Progenitor cell of endocrine pancreas (in vitro differentiated cells): ENCODE measurements at places on chromosomes 4 and X. TPM values are rescaled to one million over a fixed set of nuclear protein-coding genes. Genes with fewer than 3 reads are reported as not detected.

SYTL4 gene
- 1.8 and 2.9 TPM in 2 replicates for total RNA-seq

COL25A1 gene
- 3.8 and 3.9 TPM in 2 replicates for total RNA-seq

UGT2B28 gene
- not detected in 2 replicates for total RNA-seq

MXRA5 gene
- total RNA-seq, result 2.0 and 4.0 TPM in 2 replicates

SLC26A1 gene
- 2.6 and 3.3 TPM in 2 replicates for total RNA-seq

CLNK gene
- not detected in 2 replicates for total RNA-seq

GUCY1A1 gene
- 4.0 and 4.7 TPM in 2 replicates for total RNA-seq

DRP2 gene
- 0.29 and 0.44 TPM in 2 replicates for total RNA-seq

NHSL2 gene
- 3.4 and 4.8 TPM in 2 replicates for total RNA-seq

PCDH19 gene
- 33.3 and 47.5 TPM in 2 replicates for total RNA-seq

DNA sequence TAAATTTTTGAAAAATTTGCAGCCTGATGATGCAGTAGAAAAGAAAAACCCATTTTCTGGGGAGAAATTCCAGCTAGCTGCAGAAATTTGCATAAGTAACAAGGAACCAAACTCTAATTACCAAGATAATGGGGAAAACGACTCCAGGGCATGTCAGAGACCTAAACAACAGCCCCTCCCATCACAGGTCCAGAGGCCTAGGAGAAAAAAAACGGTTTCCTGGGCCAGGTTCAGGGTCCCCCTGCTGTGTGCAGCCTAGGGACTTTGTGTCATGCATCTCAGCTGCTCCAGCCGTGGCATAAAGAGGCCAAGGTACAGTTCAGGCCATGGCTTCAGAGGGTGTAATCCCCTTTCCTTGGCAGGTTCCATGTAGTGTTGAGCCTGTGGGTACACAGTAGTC lies 733.7 kb upstream of the CT83 start:
- no peak for DNase-seq

GRCh38 chr4:177182166-177182565 lies 127.5 kb upstream of the NEIL3 start:
- DNase-seq, result no peak

DNA sequence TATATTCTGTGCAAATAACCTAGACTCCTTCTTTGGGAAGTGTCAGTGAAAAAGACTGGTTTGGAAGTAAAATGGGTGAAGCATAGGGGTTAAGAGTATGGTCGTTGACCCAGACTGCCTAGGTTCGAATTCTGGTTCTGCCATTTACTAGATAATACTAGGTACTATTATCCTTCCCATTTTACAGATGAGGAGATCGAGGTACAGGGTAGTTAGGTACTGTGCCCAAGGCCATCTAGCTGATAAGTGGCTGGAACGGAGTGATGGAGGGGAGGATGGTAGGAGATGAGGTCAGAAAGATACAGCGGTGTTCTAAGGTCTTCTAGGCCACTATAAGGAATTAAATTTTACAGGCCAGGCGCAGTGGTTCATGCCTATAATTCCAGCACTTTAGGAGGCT lies 11.1 kb downstream of the GLOD5 start:
- DNase-seq, result no peak

DNA sequence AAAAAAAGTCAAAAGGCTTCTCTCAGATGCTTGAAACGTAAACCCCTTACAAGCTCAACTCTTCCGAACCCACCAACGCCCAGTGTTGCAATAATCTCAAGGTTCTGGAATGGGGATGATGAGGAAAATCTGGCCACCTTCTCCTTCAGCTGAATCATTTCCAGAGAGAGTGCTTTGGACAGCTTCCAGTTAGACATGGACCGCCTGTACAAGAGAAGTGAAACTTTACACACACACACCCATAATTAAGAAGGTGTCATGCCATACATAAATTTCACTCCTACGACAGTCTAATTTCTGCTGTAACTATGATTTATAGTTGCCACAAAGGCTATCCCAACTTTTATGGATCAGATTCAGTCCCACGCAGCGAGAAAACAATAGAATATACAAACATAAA lies 72.3 kb downstream of the PRKG2 start:
- DNase-seq, result no peak

DNA sequence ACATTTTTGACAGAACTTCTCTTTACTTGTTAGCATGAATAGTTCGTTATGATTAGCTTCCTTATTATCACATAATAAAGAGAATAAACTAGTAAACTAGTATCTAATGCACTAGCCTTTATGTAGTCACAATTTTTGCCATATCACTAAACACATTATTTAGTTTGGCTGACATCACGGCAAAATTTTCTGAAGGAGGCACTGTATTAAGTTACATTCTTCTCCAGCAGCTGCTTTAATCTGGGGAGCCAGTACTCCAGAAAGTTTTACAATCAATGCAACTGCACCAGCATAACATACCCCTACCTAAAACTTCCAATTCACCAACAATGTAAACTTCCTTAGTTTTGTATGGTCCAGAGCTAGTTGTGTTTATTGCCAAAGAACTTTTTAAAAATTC lies 87.8 kb downstream of the FIP1L1 start:
- DNase-seq, result no peak

GRCh38 chr4:141119071-141119470 lies 14.2 kb downstream of the RNF150 start:
- DNase-seq, result no peak

- DNase-seq, result no peak
Measured at GRCh38 chr4:153453402-153453801, 12.8 kb upstream of the TMEM131L start.

GRCh38 chr4:171639540-171639939 lies 173.7 kb upstream of the GALNTL6 start:
- DNase-seq, result no peak

DNA sequence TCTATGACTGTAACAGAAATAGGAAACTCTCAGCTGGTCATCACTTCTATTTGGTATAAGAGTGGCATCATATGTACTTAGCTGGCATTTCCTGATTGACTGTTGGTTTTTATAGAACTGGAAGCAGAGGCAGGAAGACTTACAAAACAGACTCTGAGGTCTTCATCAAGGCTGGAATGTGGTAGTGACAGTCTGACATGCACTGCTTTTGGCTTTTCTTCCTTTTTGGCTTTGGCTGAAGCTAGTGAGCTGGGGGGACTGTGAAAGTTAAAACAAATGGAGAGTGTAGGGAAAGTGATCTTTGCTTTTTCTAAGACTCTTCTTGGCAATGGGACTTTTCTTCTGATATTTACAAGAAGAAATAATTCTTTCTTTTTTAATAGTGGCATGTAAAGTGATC lies 121.1 kb upstream of the SLC4A4 start:
- no peak for DNase-seq

GRCh38 chr4:115275615-115276014 lies 162.2 kb upstream of the NDST4 start:
- DNase-seq, result no peak

DNA sequence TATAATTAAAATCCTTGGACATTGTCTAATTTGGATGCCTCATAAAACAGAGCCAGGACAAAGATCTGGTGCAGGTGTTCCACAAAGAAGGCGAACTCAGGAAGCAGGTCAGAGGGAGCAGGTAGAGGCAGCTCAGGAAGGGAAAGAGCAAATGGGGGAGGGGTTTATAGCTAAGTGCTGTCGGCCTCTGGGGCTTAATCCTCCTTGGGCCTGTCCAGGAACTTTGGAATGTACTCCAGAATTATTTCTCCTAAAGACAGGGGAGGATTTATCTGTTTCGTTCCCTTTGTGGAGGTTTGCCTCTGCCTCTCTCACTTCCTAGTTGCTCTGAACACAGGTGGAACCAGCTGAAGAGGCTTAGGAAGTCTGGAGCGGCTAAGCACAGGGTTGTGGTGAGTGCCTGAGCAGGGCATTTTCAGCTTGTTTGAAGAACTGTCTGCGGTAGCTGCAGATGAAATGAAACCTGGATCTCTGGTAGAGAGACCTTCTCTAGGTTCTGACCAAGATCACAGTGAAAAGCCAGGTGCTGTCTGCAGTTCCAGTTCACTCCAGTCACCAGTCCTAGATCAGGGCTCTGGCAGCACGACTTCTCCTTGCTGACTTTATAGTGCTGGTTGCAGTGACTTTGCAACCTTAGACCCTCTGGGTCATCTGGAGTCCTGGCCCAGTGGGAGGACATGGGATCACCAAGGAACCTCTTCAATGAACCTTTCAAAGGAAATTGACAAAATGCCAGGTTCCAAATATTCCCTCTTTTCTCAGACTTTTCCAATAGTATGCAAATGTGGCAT lies 519.2 kb downstream of the PCDH10 start:
- no peak for DNase-seq

DNA sequence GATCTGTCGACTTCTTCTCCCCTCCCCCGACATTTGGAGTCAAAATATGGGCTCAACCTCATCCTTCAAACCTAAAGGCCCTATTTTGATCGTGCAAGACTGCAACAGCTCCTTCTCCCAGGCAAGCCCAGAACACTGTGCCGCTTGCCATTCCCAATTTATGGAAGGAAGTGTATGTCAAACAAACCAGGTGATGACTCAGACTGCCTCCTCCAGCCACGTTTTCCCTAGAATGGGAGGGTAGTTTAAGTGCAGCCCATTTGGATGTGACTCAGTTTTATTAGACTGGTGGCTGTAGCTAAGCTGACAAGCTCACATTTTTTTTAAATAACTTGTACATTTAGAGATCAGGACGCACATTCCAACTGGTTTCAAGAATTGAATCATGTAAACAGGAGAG lies 570.4 kb upstream of the DIPK2B start:
- no peak for DNase-seq

GRCh38 chr4:6969826-6970800 lies 60.5 kb downstream of the TBC1D14 start:
- no peak for DNase-seq

DNA sequence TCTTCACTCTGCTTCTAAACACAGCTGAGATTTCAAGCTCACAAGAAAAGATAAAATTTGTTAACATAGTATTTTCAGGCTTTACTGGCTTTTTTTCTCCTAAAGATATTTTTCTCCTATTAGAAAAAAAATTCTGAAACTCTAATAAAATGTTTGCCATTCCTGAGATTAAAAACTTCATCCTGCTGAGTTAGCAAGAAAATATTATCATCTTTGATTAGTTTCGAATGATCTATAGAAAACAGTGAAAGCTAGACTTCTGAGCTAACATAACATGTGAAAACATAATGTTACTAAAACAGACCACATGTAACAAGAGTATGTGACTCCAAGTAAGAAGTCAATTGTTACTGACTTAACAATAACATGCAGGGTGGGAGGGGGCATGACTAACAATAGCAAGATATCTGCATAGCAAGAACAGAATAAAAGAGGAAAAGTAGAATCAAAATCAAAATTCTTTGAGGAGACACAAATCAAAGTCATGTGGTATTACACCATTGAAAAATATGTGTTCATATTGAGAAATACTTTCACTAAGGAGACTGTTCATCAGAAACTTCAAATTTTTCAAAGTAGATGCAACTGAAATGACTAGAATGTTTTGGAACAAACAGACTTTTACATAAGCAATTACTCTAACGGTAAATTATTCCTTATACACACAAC lies 14.5 kb downstream of the TBCK start:
- DNase-seq, result no peak

GRCh38 chr4:17115583-17115982 lies 217.1 kb upstream of the LDB2 start:
- no peak for DNase-seq

DNA sequence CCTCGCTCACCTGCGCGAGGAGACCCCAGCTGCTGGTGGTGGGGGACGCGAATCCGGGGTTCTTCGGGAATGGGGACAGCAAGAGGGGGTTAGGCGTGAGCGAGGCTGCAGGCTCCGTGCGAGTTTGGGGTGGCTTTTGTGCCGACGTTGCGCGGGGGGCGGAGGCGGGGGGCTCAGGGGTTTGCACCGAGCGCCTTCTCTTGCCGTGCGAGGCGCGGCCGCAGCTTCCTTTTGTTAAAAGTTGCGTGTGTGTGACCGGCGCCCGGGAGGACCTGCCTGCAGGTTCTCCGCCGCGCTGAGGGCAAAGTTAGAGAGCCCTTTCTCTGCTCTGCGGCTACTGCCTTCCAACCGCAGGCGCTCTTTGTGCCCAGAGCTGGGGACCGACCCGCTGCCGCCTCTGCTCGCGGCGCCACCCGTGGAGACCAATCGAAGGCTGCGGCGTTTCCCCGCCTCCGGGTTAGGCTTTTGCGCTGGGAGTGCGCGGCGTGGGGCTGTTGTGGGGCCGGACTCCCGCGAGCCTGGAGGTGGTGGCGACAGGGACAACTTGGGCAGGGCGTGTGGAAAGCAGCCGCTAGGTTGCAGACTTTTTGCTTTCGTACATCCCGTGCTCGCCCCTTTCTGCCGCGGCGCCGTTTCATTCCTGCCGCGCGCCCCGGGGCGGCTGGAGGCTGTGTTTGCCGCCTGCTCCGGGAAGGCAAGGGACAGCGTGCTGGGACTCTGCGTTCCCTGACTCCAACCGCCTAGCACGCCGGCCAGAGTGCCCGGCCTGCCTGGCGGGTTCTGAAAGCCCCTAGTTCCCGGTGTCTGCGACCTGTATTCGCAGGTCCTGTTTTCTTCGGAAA lies 716 bp downstream of the KIT start:
- peak; percentile 51 for DNase-seq

DNA sequence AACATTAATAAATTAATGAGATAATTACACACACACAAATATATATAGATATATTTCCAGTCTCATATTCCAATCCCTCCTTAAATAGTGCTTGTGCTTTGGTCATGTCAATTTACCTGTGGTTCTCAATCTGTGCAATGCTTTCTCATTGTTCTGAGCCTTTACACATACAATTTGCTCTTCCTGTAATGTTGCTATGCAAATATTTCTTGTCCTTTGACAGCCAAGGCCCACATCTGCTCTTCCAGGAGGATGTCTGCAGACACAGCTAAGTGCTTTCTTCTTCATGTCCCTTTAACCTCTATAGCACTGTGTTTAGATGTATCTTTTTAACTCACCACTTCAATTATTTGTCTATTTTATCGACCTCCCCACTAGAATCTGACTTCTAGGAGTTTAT lies 67.3 kb upstream of the RAPGEF2 start:
- DNase-seq, result no peak

- no peak for DNase-seq
Measured at GRCh38 chrX:44705817-44706551, 137.8 kb upstream of the DUSP21 start.

- DNase-seq, result no peak
Measured at GRCh38 chr4:122662701-122663100, 41.8 kb upstream of the IL21 start.

GRCh38 chr4:86272669-86273068 lies 87.2 kb downstream of the MAPK10 start:
- DNase-seq, result no peak

- no peak for DNase-seq
Measured at GRCh38 chr4:10753856-10754402, 69.4 kb upstream of the CLNK start.

DNA sequence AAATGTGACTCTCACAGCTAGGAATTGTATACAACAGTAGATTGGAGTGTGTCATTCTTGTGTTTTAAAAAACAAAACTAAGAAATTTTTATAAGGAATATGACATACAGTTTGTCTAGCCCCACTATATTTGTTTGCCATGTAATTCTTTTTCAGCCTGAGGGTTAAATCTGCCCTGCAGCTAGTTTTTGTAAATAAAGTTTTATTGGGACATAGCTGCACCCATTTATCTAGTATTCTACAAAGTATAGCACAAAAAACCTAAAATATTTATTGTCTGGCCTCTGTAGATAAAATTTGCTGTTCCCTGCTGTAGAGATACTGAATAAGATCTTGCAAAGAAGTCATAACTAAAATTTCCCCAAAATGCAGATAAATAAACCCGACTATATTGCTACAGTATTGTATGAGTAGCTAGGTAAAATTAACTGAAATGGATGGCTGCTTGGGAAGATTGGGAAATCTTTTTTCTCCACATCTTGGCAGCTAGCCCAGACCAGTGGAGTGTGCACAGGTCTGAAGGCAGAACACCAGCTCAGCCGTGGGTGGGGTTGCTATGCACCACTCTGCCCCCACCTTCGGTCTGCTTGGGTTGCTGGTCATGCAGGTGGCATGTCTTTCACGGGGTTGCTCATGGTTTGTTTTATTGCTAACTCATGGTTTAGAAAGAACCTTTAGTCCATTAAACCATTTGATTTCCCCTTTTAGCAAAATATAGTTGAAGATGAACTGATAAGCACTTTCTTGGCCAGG lies 127.9 kb downstream of the KLHL8 start:
- DNase-seq, result no peak
